ENCODE measurements at places on chromosomes 13 and 19. TPM values are rescaled to one million over a fixed set of nuclear protein-coding genes. Genes with fewer than 3 reads are reported as not detected.

The FXYD5 gene
- total RNA-seq: 13.3 TPM

GRCh38 chr13:108957369-108958012 is 328.1 kb downstream of the MYO16 start:
- no peak overlapping the region for H3K27ac ChIP-seq
- no peaks in the 10 kb centered on the region for H3K36me3 ChIP-seq
- no peaks in the 10 kb centered on the region for H3K27me3 ChIP-seq
- H3K4me3 ChIP-seq: no peak overlapping the region
- DNase-seq: peak; percentile 66

GRCh38 chr19:19421299-19421696 is 15.8 kb downstream of the GATAD2A start:
- peaks cover 3% of the 10 kb centered on the region for H3K36me3 ChIP-seq
- H3K27me3 ChIP-seq: no peaks in the 10 kb centered on the region
- DNase-seq: no peak
- H3K4me3 ChIP-seq: no peak overlapping the region
- no peak overlapping the region for H3K27ac ChIP-seq
- H3K4me1 ChIP-seq: peaks cover 57% of the 10 kb centered on the region

- H3K4me3 ChIP-seq: peak overlapping the region; percentile 90
- peak; percentile 44 for DNase-seq
- H3K27me3 ChIP-seq: no peaks in the 10 kb centered on the region
- H3K36me3 ChIP-seq: no peaks in the 10 kb centered on the region
Measured at GRCh38 chr19:15330801-15331418, 1.4 kb downstream of the BRD4 start.

The KIRREL2 gene
- total RNA-seq: 0.31 TPM

- no peaks in the 10 kb centered on the region for H3K27me3 ChIP-seq
- no peaks in the 10 kb centered on the region for H3K4me1 ChIP-seq
- no peak for DNase-seq
- no peaks in the 10 kb centered on the region for H3K36me3 ChIP-seq
Measured at GRCh38 chr19:42018503-42019193, 24.6 kb upstream of the ATP1A3 start.

- H3K4me3 ChIP-seq: no peak overlapping the region
- peaks cover 27% of the 10 kb centered on the region for H3K27me3 ChIP-seq
- H3K27ac ChIP-seq: no peak overlapping the region
- DNase-seq: no peak
- peaks cover 32% of the 10 kb centered on the region for H3K4me1 ChIP-seq
- H3K36me3 ChIP-seq: peaks cover 21% of the 10 kb centered on the region
Measured at GRCh38 chr19:17332360-17332676, 2.3 kb downstream of the ANO8 start.

The PCDH9 gene
- 8.3 TPM for total RNA-seq

GRCh38 chr13:36190771-36191170 is 23.6 kb downstream of the SOHLH2 start:
- H3K4me3 ChIP-seq: no peak overlapping the region
- H3K27me3 ChIP-seq: no peaks in the 10 kb centered on the region
- H3K27ac ChIP-seq: no peak overlapping the region

DNA sequence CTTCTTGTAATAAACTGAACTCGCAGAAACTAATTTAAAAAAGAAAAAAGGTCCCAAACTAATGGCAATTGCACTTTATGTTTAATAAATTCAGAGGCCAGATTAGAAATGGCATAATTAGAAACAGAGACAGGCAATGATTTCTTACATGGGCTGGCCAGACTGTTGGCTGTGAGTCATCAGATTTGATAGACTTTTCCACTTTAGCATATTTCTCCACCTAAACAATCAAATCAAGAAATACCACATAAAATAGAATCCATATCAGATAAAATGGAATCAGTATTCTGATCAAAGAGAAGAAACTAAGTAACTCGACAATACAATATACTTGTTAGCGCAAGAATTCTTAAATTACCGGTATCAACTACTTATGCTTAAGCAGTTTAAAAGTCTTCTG is 29.0 kb downstream of the EXOSC8 start:
- DNase-seq: no peak
- no peaks in the 10 kb centered on the region for H3K4me1 ChIP-seq
- peaks cover 34% of the 10 kb centered on the region for H3K36me3 ChIP-seq
- H3K27ac ChIP-seq: no peak overlapping the region
- no peaks in the 10 kb centered on the region for H3K27me3 ChIP-seq
